ENCODE measurements at places on chromosomes 4 and X.

- DNase-seq = peak; percentile 35
These were observed 154.5 kb downstream of the MSN start for GRCh38 chrX:65821721-65822496.

DNA sequence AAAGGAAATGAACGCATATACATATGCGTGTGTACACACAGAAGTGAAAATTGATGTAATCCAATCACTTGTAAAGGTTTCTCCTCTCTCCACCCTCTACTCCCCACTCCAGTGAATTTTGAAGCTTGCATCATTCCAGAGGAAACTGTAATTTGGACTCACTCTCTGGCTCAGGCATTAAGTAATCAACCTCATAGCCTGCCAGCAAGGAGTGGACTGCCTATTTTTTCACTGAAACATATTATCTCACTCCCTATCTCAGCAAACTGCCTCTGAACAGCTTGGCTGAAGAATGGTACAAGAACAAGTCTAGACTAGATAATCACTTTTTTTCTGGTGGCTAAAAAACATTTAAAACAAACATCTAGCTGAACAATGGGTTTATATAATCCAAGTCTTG is 124.2 kb downstream of the C4orf51 start:
- DNase-seq = no peak

DNA sequence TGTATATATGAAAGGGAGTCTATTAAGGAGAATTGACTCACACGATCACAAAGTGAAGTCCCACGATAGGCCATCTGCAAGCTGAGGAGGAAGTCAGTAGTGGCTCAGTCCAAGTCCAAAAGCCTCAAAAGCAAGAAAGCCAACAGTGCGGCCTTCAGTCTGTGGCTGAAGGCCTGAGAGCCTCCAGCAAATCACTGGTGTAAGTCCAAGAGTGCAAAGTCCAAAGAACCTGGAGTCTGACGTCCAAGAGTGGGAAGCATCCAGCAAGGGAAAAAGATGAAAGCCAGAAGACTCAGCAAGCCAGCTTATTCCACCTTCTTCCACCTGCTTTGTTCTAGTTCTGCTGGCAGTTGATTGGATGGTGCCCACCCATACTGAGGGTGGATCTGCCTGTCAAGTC is 104.1 kb downstream of the IL1RAPL2 start:
- no peak for DNase-seq

DNA sequence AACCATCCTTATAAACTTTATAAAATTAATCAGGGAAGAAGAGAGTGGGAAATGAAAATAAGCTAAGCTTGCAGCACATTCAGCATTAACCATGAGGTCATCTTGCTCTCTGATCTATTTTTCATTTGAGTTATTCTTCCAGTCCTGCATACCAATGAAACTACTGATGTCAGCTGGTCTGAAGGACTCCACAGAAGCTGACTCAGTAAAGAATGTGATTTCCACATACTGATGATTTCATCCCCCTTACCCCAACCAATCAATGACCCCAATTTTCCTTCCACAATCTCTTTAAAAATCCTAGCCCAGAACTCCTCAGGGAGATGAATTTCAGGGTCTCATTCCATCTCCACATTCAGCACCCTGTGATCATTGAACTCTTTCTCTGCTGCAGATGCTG is 18.8 kb upstream of the DSPP start:
- DNase-seq = no peak

DNA sequence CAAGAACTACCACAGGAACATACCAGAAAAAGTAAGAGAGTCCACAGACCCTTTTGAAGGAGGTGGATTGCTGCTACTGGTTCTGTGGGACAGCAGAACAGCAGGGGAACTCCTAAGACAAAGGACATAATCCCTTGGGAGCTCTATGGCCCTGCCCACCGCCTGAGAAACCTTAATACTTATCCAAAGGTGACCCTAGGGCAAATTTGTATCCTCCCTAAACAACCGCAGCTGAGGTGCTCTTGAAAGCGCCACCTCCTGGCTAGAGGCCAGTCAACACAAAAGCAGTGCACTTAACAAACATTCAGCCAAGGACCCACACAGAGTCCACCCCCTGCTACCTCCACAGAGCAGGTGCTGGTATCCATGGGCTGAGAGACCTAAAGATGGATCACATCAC is 136.8 kb downstream of the ADAM29 start:
- no peak for DNase-seq

- no peak for DNase-seq
These were observed 199.2 kb downstream of the DCTD start for GRCh38 chr4:182717788-182718583.

DNA sequence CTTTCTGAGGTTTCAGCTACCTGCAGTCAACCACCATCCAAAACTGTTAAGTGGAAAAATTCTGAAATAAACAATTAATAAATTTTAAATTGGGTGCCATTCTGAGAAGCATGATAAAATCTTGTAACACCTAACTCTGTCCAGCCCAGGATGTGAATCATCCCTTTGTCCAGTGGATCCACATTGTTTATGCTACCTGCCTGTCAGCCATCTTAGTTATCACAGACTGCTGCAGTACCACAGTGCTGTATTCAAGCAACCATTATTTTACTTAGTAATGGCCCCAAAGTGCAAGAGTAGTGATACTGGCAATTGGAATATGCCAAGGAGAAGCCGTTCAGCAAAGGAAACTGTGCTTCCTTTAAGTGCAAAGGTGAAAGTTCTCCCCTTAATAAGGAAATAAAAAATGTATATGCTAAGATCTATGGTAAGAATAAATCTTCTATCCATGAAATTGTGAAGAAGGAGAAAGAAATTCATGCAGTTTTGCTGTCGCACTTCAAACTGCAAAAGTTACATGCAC is 20.6 kb downstream of the CAMK2D start:
- DNase-seq = no peak

DNA sequence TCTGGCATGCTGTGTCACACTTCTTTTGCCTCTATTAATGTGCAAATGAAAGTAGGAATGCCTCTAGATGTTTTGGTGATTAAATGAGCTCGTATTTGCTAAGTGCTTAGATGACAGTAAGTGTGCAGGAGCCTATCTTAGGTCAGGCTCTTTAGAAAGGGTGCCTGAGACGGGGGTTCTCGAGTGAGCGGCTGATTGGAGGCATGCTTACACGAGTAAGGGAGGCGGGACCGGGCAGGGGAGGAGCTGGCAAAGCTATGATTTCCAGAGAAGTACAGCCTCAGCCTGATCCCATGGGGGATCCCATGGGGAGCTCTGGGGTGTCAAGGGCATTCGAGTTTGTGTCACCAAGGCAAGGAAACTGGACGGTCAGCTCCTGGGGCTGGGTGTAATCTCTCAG is 44.8 kb downstream of the CLDN34 start:
- no peak for DNase-seq

GRCh38 chrX:16307950-16308349 is 140.7 kb downstream of the MAGEB17 start:
- DNase-seq = no peak

- DNase-seq = no peak
These were observed 7.4 kb downstream of the ARSD start for GRCh38 chrX:2921750-2922149.

GRCh38 chrX:105662248-105662647 is 160.1 kb upstream of the NRK start:
- DNase-seq = no peak

DNA sequence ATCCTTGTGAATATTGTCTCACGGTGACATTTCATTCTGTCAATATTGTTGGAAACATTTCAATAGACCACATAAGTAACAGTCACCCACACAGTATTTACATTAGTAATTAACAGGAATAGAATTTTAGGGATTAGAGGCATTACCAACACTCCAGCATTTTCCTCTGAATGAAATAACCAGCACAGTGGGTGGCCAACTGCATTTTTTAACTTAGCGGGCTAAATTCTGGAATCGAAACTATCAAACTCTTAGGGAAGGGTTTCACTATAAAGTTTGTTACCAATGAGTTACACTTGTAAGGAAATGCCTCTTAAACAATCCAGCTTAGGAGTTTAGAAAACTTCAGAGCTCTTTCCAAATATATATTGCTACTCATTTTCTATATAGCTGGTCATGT is 403.0 kb downstream of the ADGRL3 start:
- DNase-seq = no peak

Measured in activated naive CD4-positive, alpha-beta T cell (primary cell).